ENCODE measurements at places on chromosomes 16 and 17.

DNA sequence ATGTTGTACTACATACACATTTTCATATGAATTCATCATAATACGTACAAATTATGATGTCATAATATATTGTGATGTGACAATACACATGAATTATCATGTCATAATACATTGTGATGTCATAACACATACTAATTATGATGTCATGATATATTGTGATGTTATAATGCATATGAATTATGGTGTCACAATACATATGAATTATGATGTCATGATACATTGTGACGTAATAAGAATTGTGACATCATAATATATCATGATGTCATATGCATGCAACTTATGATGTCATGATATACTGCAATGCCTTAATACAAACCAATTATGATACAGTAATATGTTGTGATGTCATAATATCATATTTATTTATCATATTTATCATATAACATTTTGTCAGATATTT lies 2074.3 kb downstream of the TP53TG3F start:
- DNase-seq = no peak

DNA sequence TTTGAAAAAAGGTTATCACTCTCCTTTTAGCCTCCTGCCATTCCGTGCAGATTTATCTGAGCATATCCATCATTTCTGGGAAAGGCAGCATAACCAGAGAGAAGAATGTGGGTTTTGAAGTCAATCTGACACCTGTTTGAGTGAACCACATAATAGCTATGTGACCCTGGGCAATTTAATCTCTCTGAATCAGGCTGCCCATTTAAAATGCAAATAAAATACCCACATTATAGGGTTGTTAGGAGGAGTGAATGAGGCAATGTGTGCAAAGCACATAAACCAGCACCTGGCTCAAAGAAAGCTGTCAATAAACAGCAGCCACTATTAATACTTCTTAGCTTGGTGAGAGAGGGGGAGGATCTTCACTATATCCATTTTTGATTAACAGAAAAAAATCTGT lies 88.0 kb downstream of the CACNG1 start:
- DNase-seq = peak; percentile 62

GRCh38 chr16:80741724-80742123 lies 62.7 kb downstream of the CDYL2 start:
- DNase-seq = no peak

DNA sequence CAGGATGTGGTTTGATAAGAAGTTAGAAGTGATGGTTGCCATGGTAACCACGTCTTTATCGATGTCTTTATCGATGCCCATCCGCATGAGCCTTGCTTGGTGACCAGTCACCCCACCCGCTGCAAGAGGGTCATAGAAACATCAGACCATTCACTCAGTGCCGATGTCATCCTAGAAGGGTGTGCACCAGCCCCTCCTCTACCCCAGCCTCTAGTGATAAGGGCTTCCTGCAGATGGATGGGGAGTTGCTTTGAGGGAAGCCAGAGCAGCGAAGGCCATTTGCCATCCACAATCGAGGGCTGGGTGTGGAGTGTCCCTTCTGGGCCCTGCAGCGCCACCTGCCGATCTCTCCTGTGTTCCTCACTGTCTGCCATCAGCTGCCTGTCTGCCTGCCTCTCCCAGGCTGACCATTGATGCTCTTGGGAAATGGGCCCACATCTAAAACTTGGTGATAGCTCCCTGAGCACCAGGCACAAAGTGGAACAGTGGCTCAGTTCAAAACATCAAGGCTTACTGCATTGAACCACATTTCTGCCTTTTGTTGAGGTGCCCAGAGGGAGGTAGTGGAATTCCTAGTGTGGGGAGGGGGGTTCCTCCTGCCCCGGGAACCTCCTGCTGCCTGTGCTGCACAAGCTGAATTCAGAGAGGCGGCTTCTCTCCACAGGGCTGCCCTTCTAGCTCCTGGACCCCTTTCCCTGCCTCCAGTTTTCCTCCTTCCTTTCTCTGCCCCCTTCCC lies 8.9 kb downstream of the CALB2 start:
- DNase-seq = peak; percentile 40

GRCh38 chr16:89737341-89738071 lies 16.2 kb downstream of the ZNF276 start:
- DNase-seq = no peak

GRCh38 chr17:8997994-8998628 lies 23.2 kb upstream of the NTN1 start:
- DNase-seq = no peak

- no peak for DNase-seq
Measured at GRCh38 chr16:55567382-55567781, 898 bp downstream of the CAPNS2 start.

DNA sequence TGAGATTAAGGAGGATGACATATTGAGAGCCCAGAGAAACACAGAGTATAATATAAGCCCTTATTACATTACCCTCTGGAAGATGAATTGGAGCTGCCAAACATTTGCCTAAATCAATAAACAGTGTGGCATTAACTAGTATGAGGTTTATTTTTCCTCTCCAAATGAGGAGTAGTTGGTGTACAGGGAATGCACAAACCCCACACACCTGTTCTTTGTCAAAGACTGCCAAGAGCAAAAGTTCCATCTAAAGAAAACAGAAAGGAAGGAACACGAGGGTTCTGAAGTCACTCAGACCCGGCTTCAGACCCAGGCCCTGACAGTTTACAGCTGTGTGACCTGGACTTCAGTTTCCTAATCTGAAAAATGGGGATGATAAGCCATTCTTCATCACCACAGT lies 138.1 kb downstream of the SHISA9 start:
- DNase-seq = peak; percentile 64

DNA sequence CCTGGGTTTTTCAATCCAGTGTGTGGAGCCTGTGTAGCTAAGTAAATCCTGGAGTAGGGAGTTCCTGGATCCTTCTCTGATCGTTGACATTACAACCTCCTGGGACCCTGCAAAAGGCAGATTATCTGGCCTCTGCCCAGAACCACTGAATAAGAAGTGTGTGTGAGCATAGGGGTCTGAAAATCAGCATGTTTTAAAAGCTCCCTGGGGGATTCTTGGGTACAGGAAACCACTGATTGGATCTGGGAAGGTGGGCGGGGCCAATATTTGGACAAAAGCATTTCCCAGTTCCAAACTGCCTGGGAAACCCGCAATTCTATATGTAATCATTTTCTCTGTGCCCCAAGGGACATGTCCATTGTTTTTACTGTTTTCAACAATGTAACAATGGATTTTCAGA lies 27.2 kb upstream of the BEAN1 start:
- peak; percentile 27 for DNase-seq

DNA sequence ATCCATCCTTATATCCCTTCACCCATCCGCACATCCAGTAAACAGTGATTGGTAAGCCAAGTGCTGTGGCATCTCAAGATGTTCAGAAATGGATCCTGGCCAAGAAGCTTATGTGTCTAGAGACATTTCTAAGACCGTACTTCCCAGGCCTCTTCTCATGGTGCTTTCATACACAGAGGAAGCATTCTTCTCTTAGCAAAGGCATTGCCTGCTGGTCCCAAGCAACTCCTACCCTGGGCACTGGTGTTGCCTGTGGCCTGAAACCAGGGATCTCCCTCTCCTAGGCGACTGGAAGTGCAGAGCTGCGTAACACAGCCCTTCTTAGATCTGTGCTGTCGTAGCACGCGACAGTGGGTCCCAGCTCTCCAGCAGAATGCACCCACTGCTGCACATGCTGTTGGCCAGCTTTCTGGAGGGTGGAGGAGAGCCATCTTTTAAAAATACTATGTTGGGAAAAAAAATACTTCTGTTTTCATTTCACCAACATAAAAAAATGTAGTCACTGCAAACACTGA lies 182.9 kb downstream of the CCDC182 start:
- DNase-seq = no peak

DNA sequence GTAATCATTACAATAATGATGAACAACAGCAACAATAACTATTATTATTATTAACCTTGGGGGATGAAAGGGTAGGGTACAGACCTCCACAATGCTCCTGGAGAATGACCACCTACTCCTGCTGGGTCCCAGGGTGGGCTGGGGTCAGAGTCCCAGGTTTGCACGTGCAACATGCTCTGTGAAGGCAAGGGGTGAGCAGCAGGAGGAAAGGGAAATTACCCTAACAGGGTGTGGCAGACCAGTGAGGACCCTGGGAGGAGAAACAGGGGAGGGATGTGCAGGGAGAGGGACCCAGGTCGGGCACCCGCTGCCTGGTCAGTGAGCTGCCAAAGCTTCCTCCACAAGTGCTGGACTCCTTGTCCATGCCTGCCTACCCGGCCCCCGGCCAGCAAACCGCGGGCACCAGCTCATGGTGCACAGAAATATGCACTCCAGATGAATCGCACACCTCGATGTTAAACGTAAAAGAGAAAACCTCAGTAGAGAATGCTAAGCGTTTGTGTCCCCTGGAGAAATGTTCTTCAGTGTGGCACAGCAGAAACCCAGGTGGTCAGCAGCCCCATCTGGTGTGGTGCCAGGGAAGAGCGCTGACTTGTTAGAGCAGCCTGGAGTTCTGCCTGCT lies 767.1 kb downstream of the KCNJ18 start:
- no peak for DNase-seq

DNA sequence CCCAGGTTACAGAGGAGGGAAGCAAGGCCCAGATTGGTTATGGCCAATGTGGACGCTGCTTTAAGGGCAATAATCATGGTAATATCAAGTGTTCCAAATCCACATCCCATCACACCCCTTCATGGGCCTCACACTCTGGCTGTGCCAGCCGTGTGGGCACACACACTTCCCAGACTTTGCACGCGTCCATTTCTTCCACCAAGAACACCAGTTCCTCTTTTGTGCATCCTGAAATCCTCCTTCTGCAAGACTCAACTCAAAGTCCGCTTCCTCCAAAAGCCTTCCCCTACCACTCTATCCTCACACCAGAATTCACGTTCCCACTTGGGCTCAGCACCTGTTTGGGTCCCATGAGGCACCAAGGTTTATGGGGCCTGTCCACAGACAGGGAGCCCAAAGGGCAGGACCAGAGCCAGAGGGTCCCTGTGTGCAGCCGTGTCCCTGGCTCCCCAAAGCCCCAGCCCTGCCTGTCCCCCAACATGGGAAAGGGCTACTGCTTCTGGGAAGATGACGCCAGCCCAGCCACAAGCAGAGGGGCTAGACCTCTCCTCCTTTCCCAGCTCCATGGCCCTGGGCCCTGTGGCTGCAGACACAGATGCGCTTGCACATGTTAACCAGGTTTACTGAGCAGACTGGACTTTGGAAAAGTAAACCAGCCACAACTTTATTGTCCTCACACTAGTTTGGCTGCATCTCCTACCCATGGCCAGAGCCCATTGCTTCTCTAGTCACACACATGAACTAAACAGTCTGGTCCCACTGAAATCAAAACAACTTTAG lies 20.3 kb downstream of the SPNS3 start:
- no peak for DNase-seq

DNA sequence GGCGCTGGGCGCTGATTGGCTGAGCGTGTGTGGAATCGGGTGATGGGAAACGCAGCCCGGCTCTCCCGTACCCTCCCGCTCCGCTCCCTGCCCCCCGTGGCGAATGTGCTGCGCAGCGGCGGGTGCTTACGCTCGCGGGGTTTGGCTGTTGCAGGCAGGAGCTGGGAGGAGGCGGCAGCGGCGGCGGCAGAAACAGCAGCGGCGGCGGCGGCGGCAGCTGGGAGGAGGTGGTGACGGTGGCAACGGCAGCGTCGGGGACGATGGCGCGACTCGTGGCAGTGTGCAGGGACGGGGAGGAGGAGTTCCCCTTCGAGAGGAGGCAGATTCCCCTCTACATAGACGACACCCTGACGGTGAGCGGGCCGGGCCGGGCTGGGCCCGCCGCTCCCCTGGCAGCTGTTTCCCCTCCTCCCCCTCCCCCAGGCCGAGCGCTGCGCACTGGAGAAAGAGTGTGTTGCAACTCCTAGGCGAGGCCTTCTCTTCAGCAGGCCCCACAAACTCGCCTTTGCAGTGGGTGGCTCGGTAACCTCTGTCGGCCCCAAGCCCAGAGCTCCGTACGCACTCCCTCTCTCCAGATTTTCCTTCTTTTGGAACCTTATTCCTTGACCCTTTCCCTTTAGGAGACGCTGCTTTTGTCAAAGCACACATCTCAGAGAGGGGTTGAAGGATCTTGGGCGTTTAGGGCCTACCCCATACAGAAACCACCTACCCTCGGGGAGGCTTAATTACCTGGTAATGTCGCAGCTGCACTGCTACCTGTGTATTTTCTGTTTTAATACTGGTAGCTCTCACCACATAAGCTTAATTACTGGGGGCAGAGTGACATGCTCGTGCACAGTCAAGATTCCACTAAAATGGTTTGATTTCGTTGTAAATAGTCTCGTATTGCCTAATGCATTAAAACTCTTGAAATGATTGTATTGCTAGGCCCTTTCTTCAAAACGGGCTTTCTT lies 1.0 kb downstream of the GGNBP2 start:
- DNase-seq = peak; percentile 98

- DNase-seq = no peak
Measured at GRCh38 chr17:52546493-52546892, 388.0 kb upstream of the CA10 start.

DNA sequence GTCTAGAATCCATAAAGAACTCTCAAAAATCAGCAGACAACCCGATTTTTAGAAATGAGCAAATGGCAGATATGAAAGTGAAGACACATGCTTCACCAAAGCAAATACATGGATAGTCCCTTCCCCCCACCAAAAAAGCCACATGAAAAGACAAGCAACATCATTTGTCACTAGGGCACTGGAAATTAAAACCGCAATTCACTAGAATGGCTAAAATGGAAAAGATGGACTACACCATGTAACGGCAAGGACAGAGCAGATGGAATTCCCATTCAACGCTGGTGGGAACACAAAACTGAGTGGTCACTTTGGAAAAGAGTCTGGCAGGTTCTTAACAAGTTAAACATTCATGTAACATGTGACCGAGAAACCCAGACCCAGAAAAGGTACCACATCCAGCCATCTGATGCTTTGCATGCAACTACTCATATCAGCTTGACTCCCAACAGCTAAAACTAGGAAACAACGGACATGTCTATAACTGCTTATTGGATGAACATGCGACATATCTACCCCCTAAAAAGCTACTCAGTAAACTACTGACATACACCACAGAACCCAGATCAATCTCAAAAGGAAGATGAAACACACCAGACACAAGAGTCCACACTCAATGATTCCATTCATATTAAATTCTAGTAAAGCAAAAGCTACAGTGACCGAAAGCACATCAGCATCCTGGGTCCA lies 132.6 kb downstream of the ZNF778 start:
- no peak for DNase-seq

- no peak for DNase-seq
Measured at GRCh38 chr17:35088881-35089585, 25.5 kb upstream of the RFFL start.

GRCh38 chr17:32601866-32602265 lies 115.1 kb downstream of the CDK5R1 start:
- no peak for DNase-seq

- DNase-seq = peak; percentile 4
Measured at GRCh38 chr17:7133424-7133823, 18.8 kb upstream of the ASGR2 start.

GRCh38 chr16:74651841-74652240 lies 14.8 kb downstream of the RFWD3 start:
- DNase-seq = no peak

GRCh38 chr17:40364121-40364861 lies at the start of gene GJD3:
Gene GJD3, minus strand, starts transcription at chr17:40364737. Its CDS starts 922 bp downstream, at chr17:40363815.
- DNase-seq = no peak

- DNase-seq = peak; percentile 59
Measured at GRCh38 chr16:85480727-85481101, 132.4 kb upstream of the GSE1 start.

- no peak for DNase-seq
Measured at GRCh38 chr17:36475346-36475970, 11.0 kb upstream of the ZNHIT3 start.

GRCh38 chr17:43010667-43011308 lies 4.2 kb downstream of the IFI35 start:
- DNase-seq = no peak

Data from NCI-H526 (cell line).